Activated CD4-positive, alpha-beta T cell treated with anti-CD3 and anti-CD28 coated beads, Interleukin-2, amount 50 U/mL, for 4 hours (primary cell): ENCODE measurements at places on chromosomes 16 and 17.

DNA sequence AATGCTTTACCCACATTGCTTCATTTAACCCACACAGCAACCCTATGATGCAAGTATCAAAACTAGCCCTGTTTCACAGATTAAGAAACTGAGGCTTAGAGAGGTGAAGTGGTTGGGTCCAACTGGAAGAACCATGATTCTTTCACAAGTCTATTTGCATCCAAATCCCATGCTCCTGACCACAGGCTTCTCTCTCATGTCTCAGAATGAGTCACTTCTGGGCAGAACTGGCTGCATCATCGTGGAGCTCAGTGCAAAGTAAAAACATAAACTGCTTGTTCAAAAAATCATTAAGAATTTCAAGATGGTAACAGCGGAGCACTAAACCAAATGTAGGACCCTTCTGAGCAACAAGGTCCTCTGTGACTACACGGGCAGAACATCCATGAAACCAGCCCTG, 20.2 kb upstream of the CES1 start:
- DNase-seq, result no peak

DNA sequence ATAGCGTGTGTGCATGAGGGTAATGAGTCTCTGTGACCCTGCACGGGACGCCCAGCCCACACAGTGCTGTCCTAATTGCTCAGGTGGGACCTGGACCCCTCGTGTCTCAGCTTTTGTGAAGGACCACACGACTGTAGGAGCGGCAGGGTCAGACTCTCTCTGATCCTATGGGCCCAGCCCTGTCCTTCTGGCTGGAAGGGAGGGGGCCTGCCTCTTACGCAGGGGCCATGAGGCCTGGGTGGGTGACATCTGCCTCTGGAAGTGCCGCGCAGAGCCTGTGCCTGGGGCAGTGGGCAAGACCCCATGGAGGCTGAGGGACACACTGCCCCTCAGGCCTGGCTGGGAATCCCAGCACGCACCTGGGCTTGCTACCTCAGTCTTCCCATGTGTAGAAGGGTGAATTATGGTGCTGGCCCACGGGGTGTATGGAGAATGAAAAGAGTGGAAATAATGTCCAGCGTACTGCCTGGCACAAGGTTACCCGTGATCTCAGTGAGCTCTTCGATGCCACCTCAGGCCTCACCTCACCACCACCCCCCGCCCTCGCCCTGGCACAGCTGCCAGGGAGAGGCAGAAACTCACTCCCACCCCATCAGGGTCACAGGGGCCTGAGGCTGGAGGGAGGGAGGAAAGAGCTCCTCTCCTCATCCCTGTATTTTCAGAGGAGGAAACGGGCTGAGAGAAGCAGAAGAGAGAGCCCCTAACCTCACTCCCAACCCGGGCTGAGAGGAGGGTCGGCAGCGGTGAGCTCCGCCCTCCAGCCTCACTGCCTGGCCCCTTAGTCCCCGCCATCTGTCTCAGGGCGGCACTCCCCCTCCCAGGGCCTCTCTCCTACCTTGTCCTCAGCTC, 27.1 kb upstream of the DBNDD1 start:
- no peak for DNase-seq

DNA sequence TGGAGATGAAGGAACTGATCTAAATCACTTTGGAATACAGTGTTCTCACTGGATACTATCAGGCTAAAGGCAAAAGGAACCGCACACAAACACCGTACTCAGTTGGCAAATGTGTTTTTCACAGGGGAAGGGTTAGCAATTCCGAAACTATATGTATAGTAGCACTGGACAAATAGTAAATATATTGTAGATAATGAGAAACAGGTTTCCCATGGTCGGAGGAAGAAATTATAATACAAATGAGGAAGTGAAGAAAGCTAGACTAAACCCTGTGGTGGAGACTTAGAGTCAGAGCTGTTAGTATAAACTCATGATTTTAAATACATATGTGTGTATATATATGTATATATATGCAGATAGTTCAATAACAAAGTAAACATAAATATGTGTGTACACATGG, 414.1 kb upstream of the SALL1 start:
- DNase-seq, result no peak

GRCh38 chr17:12726131-12726530, 60.4 kb downstream of the MYOCD start:
- DNase-seq, result no peak

DNA sequence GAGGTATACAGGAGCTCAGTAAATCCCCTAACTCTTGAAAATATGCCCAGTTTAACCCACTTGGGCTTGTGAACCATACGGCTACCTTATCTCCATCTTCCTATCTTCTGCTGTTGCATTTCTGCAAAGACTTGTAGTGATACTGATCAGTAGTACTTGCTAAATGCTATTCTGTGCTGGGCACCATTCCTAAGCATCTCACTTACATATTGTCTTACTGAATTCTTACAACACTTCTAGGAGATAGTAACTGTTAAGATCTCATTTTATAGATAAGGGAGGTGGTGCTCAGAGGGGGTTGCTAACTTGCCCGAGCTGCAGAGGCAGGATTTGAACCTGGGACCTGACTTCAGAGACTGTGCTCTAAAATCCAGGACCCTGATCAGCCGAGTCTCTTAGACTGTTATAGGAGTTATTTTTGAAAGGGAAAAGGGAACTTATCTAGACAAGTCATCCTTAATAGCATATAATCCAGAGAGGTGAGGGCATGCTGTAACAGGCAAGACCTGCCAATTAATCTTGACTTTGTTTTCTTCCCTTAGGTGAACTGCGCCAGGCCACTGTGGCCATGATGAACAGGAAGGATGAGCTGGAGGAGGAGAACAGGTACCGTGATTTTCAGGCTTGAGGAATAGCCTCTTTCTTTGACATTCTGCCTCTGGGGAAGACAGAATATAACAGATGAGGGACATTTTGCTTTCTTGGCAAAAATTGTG, 149.7 kb downstream of the SNX29 start:
- DNase-seq, result no peak

DNA sequence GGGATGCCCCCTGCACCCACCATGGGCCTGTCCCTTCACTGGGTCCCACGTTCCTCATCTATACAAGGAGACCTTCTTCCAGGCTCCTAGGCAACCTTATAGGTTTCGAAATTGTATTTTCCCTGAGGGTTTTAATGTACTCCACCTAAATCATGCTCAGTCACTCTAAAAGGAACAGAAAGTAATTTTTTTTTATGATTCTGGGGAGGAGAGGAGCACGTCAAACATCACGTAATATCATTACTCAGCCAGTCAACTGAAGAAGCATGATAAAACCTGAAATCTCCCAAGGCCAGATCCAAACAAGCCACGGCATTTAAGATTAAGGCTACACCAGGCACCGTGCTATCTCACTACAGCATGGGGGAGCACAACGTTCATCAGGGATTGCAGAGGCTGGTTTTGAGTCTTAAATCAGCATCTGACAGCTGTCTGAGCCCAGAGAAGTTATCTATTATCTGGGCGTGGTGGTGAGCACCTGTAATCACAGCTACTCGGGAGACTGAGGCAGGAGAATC, 3.9 kb upstream of the TMEM114 start:
- no peak for DNase-seq

GRCh38 chr16:5024632-5025031, 9.1 kb downstream of the NAGPA start:
- no peak for DNase-seq

DNA sequence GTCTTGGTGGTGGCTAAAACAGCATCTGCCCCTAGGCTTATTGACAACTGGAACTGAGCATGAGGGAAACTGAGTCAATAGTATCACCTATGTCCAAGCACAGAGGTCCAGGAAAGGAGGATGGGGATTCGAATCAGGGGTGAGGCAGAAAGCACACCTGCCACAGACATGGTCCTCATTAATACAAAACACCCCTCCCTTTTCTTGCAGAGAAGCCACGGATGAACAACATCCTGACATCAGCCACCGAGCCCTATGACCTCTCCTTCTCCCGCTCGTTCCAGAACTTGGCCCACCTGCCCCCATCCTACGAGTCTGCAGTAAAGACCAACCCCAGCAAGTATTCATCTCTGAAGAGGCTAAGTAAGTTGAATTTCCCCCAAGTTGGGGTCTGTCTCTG, 42.7 kb upstream of the DNAH9 start:
- DNase-seq, result no peak

DNA sequence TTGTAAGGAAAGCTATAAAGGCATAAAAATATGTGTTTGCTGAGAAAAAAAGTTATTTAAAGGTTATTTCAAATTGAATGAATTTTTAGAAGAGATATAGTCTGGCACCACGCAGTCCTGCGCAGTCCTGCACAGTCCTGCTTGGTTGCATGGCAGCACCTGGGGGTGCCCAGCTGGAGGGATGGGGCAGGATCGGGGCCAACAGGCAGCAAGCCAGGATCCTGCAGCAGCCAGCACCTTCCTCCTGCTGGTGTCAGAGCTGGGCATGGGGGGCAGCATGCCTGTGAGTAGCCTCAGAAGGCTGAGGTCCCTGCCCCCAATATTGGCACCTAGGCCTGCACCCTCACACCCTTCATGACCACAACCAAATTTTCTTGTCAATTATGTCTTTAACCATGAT, 46.0 kb downstream of the GLG1 start:
- DNase-seq, result no peak

DNA sequence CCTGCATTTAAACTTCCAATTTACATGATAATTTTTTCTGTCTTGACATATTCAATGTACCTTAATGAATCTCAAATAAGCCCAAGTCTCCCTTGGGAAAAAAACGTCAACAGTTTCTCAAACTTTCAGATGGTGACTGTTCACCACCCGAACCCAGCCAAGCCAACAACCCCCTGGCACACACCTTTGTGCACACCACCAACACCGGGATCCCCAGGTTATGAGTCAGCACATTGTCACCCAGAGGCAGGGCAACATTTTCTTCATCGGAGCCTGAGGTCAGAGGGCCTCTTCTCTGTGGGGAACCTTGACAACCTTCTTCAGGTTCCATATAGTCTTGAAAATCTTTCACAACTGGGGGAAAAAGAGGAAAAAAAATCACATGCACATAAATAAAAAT, 15.5 kb downstream of the DYNC1LI2 start:
- no peak for DNase-seq

- no peak for DNase-seq
These were observed 621 bp downstream of the ARHGEF15 start for GRCh38 chr17:8310601-8311123.

DNA sequence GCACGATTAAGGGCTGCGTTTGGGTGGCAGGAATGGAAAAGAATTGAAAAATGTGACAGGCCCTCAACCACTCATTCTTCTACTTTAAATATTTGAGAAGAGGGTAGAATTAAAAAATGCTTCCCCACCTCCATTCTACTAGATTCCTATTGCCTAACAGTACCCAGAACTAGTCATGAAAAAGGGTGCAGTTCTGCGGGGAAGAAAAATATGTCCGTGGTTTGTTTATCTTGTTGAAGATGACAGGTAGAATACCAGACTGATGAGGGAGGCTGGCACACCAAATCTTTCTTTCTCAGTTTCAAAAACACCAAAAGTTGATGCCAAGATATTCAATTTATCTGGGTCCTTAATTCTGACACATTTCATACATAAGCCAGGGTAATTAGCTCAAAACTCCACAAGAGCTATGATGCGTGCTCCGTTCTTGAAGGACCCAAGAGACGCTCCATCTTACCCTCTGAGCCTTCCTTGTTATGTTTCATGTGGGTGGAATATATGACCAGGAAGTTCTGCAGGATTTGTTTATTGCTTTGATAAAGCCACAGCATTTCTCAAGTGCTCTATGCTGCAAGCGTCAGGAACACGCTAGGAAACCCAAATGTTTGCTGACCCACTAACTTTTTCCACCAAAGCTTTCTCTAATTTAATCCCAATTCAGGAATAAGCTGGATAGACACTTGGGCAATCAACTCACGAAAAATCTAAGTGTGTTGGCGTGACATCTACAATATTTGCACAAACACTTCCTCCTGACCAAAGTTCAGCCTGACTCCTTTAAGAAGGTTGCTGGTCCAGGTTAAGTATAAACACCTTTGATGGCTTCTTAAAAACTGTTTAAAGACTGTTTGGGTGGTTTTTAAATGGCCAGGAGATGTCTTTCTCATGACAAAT, 20.6 kb upstream of the GAN start:
- DNase-seq, result no peak

GRCh38 chr17:28662527-28662829, 473 bp downstream of the SUPT6H start:
- no peak for DNase-seq
